ENCODE measurements at places on chromosomes 1 and 21.

GRCh38 chr1:22491995-22492715, 40.5 kb downstream of the ZBTB40 start:
- DNase-seq, result no peak

DNA sequence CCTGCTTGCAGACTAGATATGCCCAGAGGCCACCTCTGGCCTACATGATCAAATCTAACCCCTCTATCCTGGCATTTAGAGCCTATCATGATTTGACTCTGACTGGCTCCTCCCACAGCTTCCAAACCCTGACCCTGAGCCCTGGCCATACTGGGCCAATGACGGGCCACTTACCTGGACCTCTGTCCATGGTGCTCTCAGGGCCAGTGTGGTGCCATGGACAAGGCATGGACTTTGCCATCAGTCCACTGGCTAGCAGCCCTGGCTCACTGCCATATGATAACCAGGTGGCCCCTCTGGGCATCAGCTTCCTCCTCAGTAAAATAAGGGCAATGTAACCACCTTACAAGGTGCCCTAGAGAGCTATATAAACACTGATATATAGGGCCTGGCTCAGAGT, 713.4 kb downstream of the PTPRU start:
- no peak for DNase-seq

GRCh38 chr1:32684167-32684811, 18.3 kb downstream of the SYNC start:
- no peak for DNase-seq

GRCh38 chr1:169047074-169047473, 59.4 kb upstream of the ATP1B1 start:
- no peak for DNase-seq

GRCh38 chr1:107474877-107475612, 334.2 kb downstream of the NTNG1 start:
- peak; percentile 3 for DNase-seq

All from hematopoietic multipotent progenitor cell (in vitro differentiated cells).